A549 treated with RU486 at 1 μM for 4 hours (cell line): ENCODE measurements at places on chromosomes 4 and X. TPM values are rescaled to one million over a fixed set of nuclear protein-coding genes. Genes with fewer than 3 reads are reported as not detected.

Gene ZMAT1
- total RNA-seq, result 0.06 TPM in 1 of 5 replicates, not detected in the others

Gene MSX1
- total RNA-seq, result 6.7 to 13.9 TPM (median 13.2 TPM) in 5 replicates

Gene PPP4R3C
- not detected in 5 replicates for total RNA-seq

Gene VCX
- total RNA-seq, result not detected in 5 replicates

Gene SHROOM3
- 3.7 to 6.8 TPM (median 5.9 TPM) in 5 replicates for total RNA-seq

Gene PLK4
- total RNA-seq, result 15.4 to 19.6 TPM (median 17.3 TPM) in 5 replicates

Gene TRIM61
- not detected in 5 replicates for total RNA-seq

Gene GRID2
- total RNA-seq, result not detected in 5 replicates

Gene SSX4
- not detected in 5 replicates for total RNA-seq

Gene CRLF2
- 1.3 to 1.8 TPM (median 1.5 TPM) in 5 replicates for total RNA-seq

Gene ITM2A
- total RNA-seq, result not detected in 5 replicates

Gene CSN1S1
- total RNA-seq, result not detected in 5 replicates

Gene CLNK
- total RNA-seq, result not detected in 5 replicates

Gene TMEM154
- total RNA-seq, result 0.08 to 0.42 TPM (median 0.17 TPM) in 4 of 5 replicates, not detected in the other

Gene SPRY1
- total RNA-seq, result 0.64 to 0.76 TPM (median 0.74 TPM) in 5 replicates

Gene ANXA3
- 54.9 to 76.4 TPM (median 59.0 TPM) in 5 replicates for total RNA-seq

Gene ENAM
- not detected in 5 replicates for total RNA-seq

Gene SLC25A53
- 3.5 to 5.0 TPM (median 4.6 TPM) in 5 replicates for total RNA-seq

Gene TMPRSS11D
- total RNA-seq, result not detected in 5 replicates

Gene ZDHHC15
- not detected in 5 replicates for total RNA-seq

Gene MAGEC1
- total RNA-seq, result 0.02 to 0.09 TPM (median 0.04 TPM) in 3 of 5 replicates, not detected in the others

Gene ATP11C
- total RNA-seq, result 5.0 to 15.8 TPM (median 11.7 TPM) in 5 replicates

Gene ODAPH
- total RNA-seq, result 0.28 TPM in 1 of 5 replicates, not detected in the others

Gene CT45A5
- 0.26 TPM in 1 of 5 replicates, not detected in the others for total RNA-seq

Gene FAM184B
- total RNA-seq, result 0.03 to 0.05 TPM (median 0.03 TPM) in 4 of 5 replicates, not detected in the other

Gene RTL5
- total RNA-seq, result 1.9 to 2.9 TPM (median 2.4 TPM) in 5 replicates

Gene ZGRF1
- 1.5 to 3.9 TPM (median 3.0 TPM) in 5 replicates for total RNA-seq

Gene FAM9B
- total RNA-seq, result not detected in 5 replicates

Gene NUDT9
- total RNA-seq, result 22.8 to 28.3 TPM (median 25.3 TPM) in 5 replicates

Gene BEX2
- 7.5 to 12.9 TPM (median 10.3 TPM) in 5 replicates for total RNA-seq

Gene GLRB
- 0.45 to 0.85 TPM (median 0.76 TPM) in 5 replicates for total RNA-seq

Gene MSANTD1
- total RNA-seq, result 0.05 to 0.21 TPM (median 0.13 TPM) in 5 replicates

Gene TMEM35A
- total RNA-seq, result not detected in 5 replicates

Gene CXCL5
- 28.2 to 55.2 TPM (median 49.5 TPM) in 5 replicates for total RNA-seq

Gene DDX53
- total RNA-seq, result not detected in 5 replicates

Gene ARAP2
- 0.17 to 1.5 TPM (median 0.57 TPM) in 5 replicates for total RNA-seq

Gene NPY2R
- total RNA-seq, result 0.05 to 0.09 TPM (median 0.05 TPM) in 3 of 5 replicates, not detected in the others

Gene USP27X
- 3.4 to 5.0 TPM (median 4.3 TPM) in 5 replicates for total RNA-seq

Gene CXXC4
- 0.02 TPM in 2 of 5 replicates, not detected in the others for total RNA-seq

Gene CFAP299
- not detected in 5 replicates for total RNA-seq

Gene GAGE2A
- total RNA-seq, result not detected in 5 replicates

Gene SRPX2
- 2.0 to 3.5 TPM (median 2.9 TPM) in 5 replicates for total RNA-seq

Gene SSX2
- total RNA-seq, result not detected in 5 replicates

Gene ERAS
- 0.13 TPM in 1 of 5 replicates, not detected in the others for total RNA-seq

Gene FAM47C
- total RNA-seq, result not detected in 5 replicates

Gene MGARP
- total RNA-seq, result 0.30 to 1.1 TPM (median 0.90 TPM) in 5 replicates

Gene C4orf50
- total RNA-seq, result not detected in 5 replicates

Gene XAGE1B
- total RNA-seq, result 208 to 276 TPM (median 236 TPM) in 5 replicates

Gene RNF4
- 61.9 to 92.1 TPM (median 64.1 TPM) in 5 replicates for total RNA-seq

Gene DUSP9
- total RNA-seq, result 0.89 to 2.1 TPM (median 1.4 TPM) in 5 replicates

Gene HELT
- total RNA-seq, result not detected in 5 replicates

Gene SERTM2
- not detected in 5 replicates for total RNA-seq
